ENCODE measurements at places on chromosomes 6 and 20.

- DNase-seq, result no peak
These were observed 51.5 kb upstream of the EPB41L1 start for GRCh38 chr20:36102809-36103596.

GRCh38 chr20:32438331-32438858 is 80.3 kb downstream of the ASXL1 start:
- no peak for DNase-seq

- DNase-seq, result no peak
These were observed 70.3 kb upstream of the RIPOR2 start for GRCh38 chr6:25006075-25006474.

- DNase-seq, result no peak
These were observed 8.6 kb upstream of the SIRPB2 start for GRCh38 chr20:1499528-1500420.

DNA sequence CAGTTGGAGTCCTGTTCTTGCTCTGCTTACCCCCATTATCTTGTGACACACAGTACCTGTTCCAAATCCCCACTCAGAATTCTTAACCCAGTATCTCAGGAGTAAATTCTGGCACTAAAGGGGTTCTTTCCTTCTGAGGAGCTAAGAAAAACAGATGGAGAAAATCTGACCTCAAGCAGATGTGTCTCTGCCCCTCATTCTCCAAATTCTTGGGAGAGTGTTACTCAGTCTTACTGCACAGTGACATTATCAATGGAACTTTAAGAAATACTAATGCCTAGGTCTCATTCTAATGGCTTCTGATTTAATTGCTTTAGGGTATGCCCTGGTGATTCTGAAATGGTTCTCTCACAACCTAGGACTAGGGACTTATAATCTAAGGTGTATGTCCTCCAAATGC is 40.6 kb upstream of the PTPRK start:
- no peak for DNase-seq
